ENCODE measurements at places on chromosomes 1 and 21. TPM values are rescaled to one million over a fixed set of nuclear protein-coding genes. Genes with fewer than 3 reads are reported as not detected.

C8B gene
- total RNA-seq = not detected

TMPRSS2 gene
- total RNA-seq = not detected

SLAMF7 gene
- total RNA-seq = 2.7 TPM

SPATA45 gene
- not detected for total RNA-seq

HEYL gene
- 0.48 TPM for total RNA-seq

CYP4A11 gene
- total RNA-seq = not detected

PEX14 gene
- total RNA-seq = 20.8 TPM

VPS72 gene
- 52.9 TPM for total RNA-seq

LCA5L gene
- 1.2 TPM for total RNA-seq

GCSAML gene
- total RNA-seq = not detected

S100A1 gene
- not detected for total RNA-seq

RBBP5 gene
- total RNA-seq = 13.8 TPM

TNFRSF18 gene
- 2.1 TPM for total RNA-seq

APOBEC4 gene
- total RNA-seq = not detected

FBXO44 gene
- total RNA-seq = 9.3 TPM

PRELP gene
- total RNA-seq = under 0.01 TPM

All from epithelial cell of alveolus of lung (primary cell).